ENCODE measurements at places on chromosomes 6 and 20.

DNA sequence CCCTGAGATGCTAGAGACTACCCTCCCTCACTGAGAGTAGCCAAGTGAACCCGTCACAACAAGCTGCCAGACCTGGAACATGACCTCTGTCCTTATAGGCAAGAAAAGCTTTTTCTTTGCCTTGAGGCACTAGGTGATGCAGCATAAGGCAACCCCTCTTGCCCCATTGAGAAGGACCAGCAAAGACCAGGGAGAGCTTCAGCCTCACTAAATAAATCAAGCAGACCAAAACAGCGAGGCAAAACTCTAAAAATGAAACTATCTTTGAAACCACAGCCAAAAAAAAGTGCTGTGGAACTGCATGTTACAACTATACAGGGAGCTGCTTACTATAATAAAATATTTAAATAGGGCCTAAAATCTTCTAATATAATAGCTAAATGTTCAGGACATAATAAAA lies 62.6 kb upstream of the FAM83B start:
- no peak for DNase-seq

- DNase-seq: peak; percentile 36
These were observed 12.9 kb upstream of the ARMC2 start for GRCh38 chr6:108835218-108835850.

DNA sequence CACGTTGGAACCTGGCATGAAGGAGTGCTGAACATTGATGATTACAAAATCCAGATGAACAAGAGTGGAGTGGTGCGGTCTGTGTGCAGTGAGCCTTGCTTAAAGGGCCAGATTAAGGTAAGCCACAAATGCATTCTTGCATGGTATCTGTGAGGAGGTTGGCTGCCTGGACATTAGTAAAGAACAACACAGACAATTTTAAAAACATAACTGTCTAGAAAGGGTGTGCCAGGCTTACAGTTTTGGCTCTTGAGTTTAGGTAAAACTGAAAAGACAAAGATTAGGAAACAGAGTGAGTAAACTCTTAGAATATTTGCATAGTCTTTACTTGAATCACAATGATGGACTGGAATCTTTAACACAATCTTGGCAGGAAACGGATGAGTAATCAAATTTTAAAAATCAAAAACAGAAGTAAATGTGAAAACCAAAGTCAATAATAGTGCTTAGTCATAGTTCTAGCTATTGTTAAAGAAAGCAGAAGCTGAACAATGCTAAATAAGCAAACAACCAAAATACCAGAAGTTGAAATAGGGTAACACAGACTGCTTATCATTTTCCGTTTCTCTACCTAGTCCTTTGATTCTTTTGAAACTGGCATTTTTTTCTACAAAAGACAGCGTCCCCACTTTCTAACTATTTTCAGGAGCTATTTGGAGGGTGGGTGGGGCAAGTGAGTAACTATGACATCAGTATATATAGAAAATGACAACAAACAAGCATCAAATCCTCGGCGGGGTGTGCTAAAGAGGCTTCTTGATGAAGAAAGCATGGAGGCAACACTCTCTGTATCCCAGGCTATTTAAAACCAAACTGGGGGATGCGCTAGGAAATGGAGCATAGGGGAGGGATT lies 185.8 kb upstream of the RAB32 start:
- DNase-seq: no peak

GRCh38 chr6:6218759-6219085 lies 101.7 kb downstream of the F13A1 start:
- DNase-seq: no peak
